NCI-H187 treated with DMSO at 0.1 percent for 48 hours (cell line): ENCODE measurements at places on chromosomes 2 and 18.
A peak's percentile ranks its signal among the peaks of the same experiment; 100 is the strongest.

- no peak for DNase-seq
Observed at GRCh38 chr18:79680100-79680879, 687 bp downstream of the CTDP1 start.

DNA sequence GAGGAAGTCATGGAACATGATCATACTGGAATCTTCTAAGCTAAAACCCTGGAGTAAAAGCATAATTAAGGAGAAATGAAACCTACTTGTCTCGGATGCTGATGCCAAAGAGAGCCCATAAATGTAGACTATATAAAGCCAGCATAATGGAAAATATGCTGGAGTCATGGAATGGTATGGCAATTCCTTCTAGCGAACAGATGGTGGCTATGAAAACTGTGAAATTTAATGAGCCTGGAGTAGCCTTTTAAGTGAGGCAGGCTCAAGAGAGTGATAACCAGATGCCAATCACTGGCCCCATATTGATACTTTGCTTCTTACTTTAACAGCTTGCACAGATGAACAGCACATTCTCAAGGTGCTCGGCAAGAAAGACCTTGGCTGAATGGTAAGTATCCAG, 206.3 kb downstream of the PID1 start:
- no peak for DNase-seq

DNA sequence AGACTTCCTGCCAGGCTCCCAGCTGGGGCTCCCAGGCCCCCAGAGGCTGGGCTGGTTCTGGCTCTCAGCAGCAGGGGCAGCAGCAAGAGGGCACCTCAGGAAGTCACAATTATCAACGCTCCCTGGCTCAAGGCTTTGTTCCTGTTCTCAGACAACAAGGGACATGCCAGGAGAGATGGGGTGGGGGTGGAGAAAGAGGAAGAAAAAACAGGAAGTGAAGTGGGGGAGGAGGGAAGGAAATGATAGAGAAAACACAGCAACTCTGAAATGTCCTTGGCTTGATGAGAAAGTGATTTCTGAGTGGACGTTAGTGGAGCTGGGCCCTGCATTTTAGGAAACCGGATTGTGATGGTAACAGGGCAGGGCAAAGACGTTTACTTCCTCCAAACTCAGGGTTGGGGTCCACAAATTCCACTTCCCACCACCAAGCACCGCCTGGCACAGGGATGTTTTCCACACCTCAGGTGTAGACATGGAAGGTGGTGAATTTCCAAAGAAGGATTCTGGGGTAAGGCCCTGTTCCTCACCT, 40.4 kb downstream of the CYRIA start:
- DNase-seq, result no peak

GRCh38 chr2:17059458-17059857, 393.8 kb upstream of the CYRIA start:
- no peak for DNase-seq

DNA sequence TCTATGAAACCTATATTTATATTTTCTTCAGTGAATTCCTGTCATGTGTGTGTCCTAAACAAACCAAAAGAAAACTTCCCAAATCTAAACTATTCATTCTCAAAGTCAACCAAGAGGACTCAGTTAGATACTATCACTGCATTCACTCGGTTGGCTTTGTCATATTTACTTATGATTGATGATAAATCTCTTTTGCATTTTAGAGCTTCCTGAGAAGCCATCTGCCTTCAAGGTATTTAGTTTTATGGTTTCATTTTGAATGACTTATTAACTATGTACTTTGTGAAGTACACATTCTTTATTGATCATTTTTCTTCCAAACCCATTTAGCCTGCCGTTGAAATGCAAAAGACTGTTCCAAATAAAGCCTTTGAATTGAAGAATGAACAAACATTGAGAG, 36.2 kb downstream of the ANKRD30B start:
- no peak for DNase-seq

DNA sequence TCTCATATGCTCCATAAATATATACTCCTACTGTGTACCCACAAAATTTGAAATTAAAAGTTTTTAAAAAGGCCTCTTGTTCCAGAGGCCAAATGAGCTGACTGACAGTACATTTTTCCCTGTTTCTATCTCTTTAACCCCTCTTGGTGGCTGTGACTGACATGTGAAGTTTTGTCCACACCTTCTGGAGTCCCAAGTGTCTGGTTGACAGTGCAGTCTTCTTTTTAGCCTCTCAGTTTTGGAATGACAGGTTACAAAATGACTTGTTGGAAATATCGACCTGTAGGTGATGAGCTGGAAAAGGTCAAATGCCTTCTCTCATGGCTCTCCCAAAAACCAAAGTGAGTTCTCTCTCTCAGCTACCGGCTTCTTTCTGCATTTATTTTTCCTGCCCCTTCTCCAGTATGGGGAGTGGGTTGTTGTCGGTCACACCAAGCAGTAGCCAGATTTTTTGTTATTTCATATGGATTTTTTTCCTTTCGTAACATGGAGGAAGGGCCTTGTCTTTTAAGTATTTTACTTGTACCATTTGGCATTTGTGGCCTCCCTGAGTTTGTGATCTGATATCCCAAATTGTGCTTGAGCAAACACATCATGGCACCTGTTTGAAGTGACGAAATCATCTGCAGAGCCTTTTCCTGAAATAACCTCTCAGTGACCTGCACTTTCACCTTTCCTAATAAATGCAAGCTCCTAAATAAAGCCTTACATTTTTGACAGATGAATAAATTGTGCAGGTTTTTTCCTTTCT, 143.9 kb downstream of the ESCO1 start:
- DNase-seq, result no peak

DNA sequence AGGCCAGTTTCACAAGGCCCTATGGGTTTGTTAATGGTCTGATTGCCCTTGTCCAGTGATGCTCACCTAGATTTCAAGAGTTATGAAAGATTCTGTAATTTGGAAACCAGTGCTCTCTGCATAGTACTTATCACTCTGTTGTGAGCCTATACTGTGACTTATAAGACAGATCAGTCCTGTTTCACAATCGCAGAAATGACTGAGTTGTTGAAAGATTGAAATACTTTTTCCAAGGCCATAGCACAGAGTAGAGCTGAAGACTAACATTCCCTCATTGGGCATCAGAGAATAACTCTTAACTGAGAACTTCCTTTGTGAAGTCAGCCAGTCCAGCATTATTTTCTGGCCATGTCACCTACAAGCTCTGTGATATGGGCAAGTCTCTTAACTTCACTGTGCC, 44.0 kb downstream of the CCDC85A start:
- no peak for DNase-seq

DNA sequence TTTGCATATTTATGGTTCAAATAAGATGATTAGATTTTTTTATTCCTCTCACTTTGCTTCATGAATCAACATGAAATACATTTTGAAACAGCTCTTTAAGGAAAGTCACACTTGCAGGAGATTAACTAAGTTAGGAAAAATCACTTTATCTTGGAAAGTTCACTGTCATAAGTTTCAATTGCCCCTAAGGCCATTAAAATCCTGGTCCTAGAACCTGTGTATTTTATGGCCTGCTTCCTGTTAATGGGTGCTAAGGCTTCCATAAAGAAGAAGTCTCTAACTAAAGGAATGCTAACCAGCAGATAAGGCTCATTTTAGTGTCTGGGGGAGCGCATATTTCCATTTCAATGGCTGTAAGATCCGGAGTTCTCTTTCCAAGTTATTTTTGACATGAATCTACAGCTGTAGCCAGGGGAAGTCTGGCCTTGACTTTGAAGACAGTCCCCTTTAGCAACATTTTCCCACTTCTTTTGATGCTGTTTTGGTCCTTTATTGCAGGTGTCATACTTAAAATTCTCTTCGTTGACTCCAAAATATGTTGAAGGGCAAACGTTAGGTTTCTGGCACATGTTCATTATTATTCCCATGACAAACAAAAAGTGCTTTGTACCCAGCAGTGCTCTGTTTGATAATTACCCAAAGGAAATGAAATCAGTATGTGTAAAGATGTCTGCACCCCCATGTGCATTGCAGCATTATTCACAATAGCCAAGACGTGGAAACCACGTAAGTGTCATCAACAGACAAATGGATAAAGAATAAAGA, 34.4 kb upstream of the SH3BP4 start:
- DNase-seq, result no peak

GRCh38 chr2:237673130-237674001, 46.0 kb downstream of the LRRFIP1 start:
- DNase-seq, result peak; percentile 54

- no peak for DNase-seq
Observed at GRCh38 chr18:56443166-56443907, 195.1 kb downstream of the TXNL1 start.

DNA sequence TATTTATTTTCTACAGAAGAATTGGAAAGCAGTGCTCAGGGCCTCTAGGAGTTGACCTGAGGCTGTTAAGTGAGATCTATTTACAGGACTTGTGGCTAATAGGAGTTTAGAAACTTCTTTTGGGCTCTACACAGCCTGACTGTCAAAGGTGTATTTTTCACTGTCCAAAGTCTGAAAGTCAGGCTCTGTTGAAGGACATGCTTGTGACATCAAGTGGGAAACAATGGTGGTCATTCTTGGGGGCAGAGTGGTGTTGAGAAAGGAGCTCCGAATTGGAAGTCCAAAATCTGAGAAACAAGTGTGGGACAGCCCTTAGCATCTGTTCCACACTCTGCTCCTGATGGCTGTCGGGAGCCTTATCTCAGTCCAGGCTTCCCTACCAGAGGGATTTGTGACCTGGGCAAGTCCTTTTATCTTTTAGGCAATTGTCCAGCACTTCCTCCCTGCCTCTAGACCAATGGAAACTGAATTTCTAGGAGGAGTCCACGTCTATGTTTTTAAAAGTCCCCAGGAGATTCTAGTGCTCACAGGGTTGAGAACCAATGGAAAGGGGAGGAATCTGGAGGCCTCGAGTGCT, 76.4 kb downstream of the LIPG start:
- no peak for DNase-seq

GRCh38 chr18:54284981-54285785, 15.9 kb downstream of the POLI start:
- DNase-seq, result no peak

DNA sequence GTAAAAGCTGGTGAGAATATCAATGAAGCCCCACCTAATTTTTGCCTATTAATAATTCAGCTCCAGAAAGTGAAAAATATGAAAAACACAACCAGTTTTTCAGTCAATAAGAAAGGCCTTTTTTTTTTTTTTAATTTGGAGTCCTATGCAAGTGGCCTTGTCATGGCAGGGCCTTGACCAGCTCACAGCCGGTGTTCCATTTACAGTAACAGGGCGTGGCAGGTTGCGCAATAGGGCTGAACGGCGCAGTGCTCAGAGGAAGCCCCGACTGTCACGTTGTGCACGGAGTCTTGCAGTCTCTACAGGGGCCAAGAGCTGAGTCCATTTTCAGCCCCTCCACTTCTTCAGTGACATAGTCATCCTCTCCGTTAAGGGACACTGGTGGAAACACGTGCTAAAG, 184.1 kb upstream of the FN1 start:
- DNase-seq, result no peak

- no peak for DNase-seq
Observed at GRCh38 chr18:36411745-36412168, 114.2 kb downstream of the FHOD3 start.
